NCI-H748 treated with DMSO at 0.1 percent for 48 hours (cell line): ENCODE measurements at places on chromosomes 7 and 10.

GRCh38 chr7:31679574-31680305 lies 7.3 kb upstream of the PPP1R17 start:
- DNase-seq: no peak

GRCh38 chr7:36677769-36678437 lies 46.4 kb downstream of the AOAH start:
- no peak for DNase-seq

DNA sequence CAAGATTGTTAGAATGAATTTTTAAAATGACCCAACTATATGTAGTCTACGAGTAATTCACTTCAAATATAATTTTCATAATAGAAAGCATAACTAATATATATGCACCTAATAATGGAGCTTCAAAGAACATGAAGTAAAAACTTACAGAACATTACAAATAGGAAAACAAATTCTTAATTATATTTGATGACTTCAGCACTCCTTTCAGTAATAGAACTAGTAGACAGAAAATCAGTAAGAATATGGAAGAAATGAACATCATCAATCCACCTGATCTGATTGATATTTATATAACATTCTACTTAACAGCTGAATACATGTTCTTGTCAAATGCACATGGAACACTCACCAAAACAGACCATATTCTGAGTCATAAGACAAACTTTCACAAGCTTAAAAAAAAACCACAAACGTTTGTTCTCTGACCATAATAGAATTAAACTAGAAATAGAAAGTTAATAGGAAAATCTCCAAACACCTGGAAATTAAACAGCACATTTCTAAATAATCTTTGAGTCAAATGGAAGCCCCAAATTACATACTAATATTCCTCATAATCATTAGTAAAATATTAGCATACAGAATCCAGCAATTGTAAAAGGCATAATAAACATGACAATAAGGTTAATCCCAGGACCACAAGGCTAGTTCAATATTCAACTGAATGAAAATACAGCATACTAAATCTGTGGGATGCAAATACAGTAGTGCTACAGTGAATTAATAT lies 48.0 kb downstream of the BRAF start:
- DNase-seq: no peak

DNA sequence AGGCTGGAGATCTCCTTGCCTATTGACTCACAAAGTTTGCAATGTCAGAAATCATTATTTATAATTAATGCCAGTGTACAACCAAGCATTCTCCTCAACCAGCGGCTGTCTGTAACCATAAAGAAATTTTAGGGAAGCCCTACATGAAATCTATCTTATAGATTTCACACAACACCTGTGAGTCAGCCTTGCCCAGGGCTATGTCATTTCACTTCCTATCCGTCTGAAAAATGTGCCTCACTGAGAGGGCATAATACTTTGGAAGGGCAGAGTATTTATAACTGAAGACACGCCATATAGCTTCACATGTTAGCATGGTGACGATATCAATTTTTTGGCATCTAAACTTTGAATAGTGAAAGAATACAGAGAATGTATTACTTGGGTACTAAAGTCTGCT lies 296.6 kb upstream of the ETV1 start:
- DNase-seq: no peak

DNA sequence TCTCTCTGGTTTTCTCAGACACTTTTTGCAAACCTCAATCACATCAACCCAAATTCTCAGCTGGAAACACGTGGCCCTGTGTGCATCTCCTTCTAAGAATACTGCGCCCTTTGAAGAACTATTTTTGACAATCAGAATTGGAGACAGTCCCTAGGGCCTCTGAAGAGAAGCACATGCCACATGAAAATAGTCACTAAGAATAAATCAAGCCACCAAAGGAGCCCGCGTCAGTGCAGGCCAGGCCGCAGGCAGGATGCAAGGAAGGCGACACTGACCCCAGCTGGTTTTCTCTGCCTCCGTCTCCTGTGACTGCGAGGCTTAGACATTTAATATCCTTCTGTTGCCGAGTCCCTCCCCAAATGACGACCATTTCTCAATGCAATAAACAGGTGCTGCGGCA lies 88.0 kb upstream of the ADAM12 start:
- DNase-seq: no peak

DNA sequence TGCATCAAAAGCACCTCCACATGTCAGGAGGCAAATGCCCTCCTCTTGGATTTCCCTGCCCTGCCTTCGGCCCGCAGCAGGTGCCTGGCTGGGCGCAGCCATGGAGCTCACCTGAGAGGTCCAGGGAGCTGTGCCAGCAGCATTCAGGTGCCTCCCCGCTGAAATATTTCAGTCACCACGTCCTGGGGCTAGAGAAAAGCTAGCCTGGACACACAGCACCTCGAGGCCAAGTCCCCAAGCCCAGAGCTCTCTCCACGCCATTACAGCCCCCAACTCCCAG lies 102.7 kb downstream of the MAD1L1 start:
- no peak for DNase-seq
